ENCODE measurements at places on chromosomes 13 and 19.

DNA sequence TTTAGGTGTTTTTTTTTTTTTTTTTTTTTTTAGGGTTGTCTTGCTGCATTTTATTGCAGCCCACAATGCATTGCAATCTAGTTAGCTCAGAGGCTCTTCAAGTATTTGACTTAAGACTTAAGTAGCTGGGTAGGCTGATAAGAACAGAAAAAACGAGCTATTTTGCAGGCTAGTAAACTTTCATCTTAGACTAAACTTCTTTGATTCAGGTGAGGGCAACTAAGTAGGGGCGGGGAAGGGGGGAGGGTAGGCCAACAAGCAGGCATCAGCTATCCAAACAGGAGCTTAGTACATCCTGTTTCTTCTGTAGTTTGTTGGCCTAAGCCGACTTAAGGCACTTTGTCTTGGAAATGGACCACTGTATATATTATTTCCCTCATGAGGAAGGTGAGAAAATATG is 4.9 kb upstream of the TDRD3 start:
- DNase-seq = no peak

- no peak for DNase-seq
Measured at GRCh38 chr19:31286491-31286890, 62.7 kb downstream of the TSHZ3 start.

DNA sequence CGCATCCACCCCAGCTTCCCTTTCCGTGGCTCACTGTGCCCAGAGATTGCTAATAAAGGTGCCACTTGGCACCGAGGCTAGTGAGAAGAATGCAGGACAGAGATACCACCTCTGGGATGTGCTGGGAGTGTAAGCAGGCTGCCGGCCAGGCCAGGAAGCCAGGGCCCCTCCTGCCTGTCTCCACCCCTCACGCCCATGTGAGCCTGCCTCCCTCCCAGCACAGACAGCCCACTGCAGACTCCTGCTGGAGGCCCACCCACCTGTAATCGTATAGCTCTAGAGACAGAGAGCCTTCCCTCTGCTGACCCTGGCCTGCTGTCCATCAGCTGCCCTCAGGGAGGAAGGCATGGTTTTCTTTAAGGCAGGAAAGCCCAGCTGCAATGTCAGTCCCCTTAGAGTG is 13.9 kb downstream of the VSTM2B start:
- no peak for DNase-seq

DNA sequence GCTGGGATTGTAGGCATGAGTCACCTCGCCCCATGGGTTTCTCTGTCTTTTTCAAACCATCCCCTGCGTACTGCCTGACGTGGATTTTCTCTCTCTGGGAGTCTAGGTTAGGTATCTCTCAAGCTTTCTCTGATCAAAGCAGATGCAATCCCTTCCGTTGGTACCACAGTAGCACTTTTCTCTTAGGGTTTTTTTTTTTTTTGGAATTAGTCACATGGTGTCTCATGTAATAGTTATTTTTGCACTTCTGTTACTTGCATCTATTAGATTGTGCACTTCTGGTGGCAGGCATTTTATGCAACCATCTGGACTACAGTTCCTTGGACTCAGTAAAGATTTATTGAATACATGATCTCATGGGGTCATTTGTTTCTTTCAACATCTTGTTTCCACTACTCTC is 72.1 kb downstream of the GPC6 start:
- no peak for DNase-seq

GRCh38 chr13:33355201-33355895 is 69.8 kb upstream of the STARD13 start:
- no peak for DNase-seq

- DNase-seq = no peak
Measured at GRCh38 chr13:51959773-51960172, 51.5 kb downstream of the ATP7B start.

DNA sequence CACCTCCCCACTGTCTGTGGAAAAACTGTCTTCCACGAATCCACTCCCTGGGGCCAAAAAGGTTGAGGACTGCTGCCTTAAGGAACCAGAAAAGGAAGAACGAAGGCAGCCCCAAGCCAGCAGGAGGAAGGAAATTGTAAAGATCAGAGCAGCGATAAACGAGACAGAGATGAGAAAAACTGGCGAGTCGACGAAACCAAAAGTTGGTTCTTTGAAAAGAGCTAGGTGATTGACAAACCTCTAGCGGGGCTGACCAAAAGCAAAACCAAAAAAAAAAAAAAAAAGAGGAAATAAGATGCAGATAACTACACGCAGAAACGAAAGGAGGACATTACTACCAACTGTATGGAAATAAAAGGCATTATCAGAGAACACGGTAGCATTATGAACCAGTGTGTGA is 76.9 kb downstream of the GADD45B start:
- DNase-seq = no peak

DNA sequence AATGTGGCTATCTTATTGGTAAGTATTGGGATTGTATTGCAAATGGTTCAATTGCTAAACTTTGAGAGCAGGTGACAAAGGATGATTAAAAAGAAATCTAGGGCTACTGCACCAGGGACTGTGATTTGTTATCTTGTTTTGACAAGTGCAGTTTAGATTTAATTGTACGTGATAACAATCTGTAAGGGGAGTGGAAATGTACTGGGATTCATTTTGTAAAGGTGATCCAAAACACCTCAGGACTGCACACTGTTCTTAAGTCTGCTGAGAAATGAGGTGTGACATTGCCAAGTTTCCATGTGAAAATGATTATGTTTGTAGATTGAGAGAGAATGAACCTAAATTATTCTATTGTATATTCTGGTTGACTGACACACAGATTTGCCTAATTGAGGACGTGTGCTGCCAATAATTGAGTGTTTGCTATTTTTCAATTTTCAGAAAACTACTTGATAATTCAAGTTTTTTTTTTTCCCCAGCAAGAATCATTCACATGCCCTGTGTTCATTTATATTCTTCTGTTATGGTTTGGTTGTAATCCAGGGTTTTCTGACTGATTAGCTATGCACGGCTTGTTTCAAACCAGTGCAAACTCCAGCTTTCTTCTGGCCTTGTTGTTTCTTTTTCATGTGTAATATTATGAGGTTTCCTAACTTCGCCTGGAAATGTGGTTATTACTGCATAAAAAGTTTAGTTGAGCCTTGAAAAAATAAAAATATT is 308.0 kb downstream of the OLFM4 start:
- no peak for DNase-seq

DNA sequence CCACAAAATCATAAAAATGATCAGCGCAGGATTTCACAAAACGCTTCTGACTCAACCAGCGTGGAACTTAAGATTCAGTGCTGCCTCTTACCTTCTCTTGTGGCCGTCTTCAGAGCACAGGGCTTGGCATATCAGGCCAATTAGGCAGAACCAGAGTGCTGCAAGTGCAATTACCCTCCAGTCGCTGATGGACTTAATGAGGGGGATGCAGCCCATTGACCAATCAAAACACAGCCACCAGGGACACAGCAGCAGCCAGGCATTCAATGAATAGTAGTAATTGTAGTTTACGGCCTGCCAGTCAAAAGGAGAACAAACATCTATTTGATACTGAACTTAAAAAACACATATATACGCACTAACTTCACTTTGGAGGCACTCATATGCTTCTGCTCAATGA is 38.2 kb downstream of the TMTC4 start:
- DNase-seq = no peak

GRCh38 chr13:92727118-92727517 is 499.5 kb upstream of the GPC6 start:
- DNase-seq = no peak

- no peak for DNase-seq
Measured at GRCh38 chr19:8532225-8532624, 18.3 kb upstream of the ZNF414 start.

DNA sequence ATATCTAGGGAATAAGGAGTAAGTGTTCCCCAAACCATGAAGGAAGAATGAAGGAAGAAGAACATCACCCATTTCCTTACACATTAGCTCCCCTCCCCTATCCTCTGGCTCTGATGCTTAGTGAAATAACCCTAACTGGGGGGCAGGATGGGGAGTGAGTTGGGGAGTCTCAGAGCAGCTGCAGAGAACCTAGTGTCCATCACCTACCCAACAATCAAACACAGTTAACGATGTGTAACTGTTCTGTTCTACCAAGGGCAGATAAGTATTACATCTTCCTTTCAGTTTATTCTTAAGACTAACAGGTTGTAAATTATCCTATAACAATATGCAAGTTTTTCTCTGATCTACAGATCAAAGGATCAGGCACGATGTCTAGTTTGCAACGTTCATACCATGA is 12.8 kb downstream of the ELF1 start:
- DNase-seq = no peak

DNA sequence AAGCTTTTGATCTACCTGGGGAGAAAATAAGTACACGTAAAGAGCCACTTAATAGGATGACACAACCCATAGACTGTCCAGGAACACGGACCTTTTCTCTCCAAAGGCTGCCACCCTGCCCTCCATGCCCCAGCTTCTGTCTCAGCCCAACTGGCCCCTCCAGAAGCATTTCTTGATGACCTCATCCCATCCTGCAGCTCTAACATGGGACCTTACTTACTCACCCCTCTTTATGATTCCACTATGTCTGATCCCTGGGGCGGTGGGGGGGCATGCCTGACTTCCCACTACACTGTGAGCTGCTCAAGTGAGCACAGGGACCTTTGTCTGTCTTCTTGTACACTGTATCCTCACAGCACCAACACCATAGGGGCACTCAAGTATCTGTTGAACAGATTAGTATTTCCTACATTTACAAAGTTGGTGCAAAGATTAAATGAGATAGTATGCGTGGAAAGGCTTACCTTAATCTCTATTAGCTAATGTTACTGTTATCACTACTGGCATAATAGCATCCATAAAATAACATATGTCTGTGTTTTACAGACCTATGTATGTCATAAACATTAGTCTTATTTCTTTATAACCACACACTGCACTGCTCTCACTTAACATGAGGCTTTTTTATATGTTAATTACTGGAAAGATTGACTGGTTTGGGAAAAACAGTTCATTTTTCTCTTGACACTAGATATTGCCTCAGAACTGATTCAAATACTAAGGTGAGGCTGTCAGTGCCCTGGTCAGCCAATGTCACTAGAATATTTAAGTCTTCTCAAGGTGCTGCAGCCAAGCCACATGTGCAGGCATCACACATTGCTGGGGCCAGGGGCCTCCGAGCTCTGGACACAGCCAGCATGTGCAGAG is 100.9 kb downstream of the FOXO1 start:
- no peak for DNase-seq

GRCh38 chr19:5094768-5095567 is 126.1 kb downstream of the KDM4B start:
- DNase-seq = no peak

DNA sequence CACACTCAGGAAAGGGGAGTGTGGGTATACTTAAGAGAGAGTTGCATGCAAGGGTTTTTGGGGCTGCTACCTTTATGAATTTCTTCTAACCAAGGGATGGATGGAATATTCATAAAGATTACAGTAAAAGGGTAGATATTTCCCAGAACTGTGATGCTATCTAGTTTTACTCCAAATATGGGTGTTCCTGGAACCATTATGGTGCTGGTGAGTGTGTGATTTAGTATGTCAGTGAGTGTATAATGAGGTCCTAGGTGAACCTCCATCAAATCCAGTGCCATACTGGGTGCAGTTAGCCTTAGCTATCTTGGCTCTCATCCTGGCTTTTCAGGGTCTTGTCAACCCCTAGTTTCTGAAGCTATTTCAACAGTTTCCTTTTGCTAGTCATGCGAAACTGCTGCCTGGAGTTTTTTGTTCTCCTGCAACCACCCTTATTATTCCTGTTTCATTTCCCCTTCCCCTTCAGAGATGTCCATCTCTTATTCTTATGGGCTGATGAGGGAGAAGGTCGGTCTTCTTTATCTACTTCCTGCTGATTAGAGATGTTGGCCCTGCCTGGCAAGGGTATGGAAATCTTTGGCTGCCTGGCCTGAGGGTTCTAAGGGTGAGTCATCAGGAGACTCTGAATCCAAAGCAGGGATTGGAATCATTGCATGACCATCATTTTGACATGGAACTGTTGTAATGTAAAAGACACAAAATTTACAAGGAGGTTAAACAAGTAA is 202.3 kb downstream of the NBEA start:
- no peak for DNase-seq

- no peak for DNase-seq
Measured at GRCh38 chr13:46949211-46949610, 52.4 kb upstream of the HTR2A start.

GRCh38 chr19:35348911-35349611 is 1.4 kb downstream of the FFAR1 start:
- DNase-seq = no peak

- DNase-seq = no peak
Measured at GRCh38 chr19:12527034-12527836, 24.0 kb downstream of the ZNF564 start.

- DNase-seq = no peak
Measured at GRCh38 chr19:4511300-4512054, 6.8 kb downstream of the PLIN4 start.

DNA sequence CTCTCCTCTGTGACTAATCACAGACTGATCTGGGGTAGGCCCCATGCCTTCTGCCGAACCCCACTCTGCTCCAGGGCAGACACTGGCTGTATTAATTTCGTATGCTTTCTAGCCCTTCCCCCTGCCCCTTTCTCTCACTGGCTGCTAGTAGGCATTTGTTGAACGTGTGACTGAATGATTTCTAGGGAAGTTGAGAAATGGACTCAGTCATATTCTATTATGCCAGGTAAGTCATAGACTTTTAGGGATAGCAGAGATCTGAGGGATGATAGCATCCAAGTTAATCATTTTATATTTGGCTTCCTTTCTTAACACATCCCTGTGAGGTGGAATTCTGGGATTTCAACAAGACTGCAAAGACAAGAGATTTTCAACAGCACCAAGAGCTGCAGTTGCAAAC is 166.4 kb downstream of the FGF9 start:
- no peak for DNase-seq

DNA sequence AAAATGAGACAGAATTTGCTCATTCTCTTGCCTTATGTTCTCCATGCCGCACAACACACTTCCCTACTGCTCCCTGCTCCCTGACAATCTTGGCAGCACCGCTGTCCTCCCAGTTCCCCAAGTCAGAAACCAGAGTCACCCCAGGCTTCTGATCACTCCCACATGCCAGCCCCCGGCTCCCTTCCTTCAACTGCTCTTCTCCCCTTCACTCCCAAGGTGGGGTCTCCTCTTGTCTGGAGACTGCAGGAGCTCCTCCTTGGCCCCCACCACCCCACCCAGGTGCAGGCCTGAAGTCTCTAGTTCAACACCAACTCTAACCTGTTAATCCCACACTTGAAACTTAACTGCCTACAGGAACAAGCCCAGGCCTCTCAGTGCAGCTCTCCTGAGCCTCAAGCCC is 16.8 kb upstream of the AKAP8 start:
- DNase-seq = no peak

- DNase-seq = no peak
Measured at GRCh38 chr13:31769575-31769974, 30.2 kb downstream of the RXFP2 start.

DNA sequence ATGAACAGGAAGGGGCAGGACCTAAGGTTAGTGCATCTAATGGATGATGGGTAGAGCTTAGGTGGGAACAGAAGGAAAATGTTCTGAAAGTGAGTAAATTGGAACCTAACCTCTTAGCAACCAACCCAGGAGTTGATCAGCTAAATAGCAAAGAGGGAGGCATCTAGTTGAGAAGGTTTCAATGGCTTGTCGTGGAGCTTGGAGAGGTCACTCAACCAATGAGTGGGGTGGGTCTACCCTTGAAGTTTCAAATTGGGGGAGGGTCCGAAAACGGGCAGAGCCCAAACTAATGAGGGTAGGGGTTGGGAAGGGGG is 5.7 kb upstream of the SHKBP1 start:
- no peak for DNase-seq
